Hematopoietic multipotent progenitor cell treated with erythropoietin and hydrocortisone succinate and interleukin-3 and kit ligand, for 17 days (in vitro differentiated cells): ENCODE measurements at places on chromosomes 7 and 10.

DNA sequence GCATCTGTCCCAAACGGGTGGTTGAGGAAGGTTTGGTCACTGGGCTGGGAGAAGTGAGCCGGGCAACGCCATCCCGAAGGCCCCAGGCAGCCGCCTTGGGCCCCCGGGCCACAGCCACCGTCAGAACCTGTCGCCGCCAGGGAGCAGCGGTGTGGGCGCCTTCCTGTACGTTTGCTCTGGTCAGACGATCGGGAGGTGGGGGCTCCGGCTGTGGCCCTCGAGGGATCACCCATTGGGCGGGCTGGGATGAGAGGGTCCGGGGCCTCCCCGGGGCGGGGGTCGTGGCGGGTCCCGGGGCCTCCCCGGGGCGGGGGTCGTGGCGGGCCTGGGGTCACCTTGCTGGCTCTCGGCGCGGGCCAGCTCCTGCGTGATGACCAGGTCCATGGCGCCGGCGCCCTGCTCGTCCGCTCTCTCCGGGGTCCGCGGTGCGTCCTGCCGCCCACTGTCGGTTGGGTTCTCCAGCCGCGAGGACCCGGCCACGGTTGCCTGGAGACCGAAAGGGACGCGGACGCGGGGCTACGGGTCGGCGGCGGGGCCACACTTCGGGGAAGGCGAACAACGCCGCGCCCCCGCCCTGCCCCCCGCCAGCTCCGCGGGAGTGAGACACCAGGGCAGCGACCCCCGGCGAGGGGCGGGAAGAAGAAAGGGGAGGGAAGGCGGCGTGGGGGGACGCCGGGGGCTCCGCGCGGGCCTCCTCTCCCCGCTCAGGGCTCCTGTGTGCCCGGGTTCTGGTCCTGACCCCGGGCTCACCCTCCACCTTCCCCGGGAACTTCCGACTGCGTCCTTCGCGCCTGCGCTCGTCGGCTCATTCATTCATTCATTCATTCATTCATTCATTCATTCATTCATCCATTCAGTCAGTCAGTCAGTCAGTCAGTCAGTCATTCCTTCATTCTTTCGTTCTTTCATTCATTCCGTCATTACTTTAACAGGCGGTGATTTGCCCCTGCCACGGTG is at the start of gene CFAP46:
Gene CFAP46 (minus strand): TSS at position 470 of the 957 bp plus-strand sequence. CDS start 86 bp downstream, at position 384.
- no peak for DNase-seq

- no peak for DNase-seq
These were observed 60.4 kb downstream of the SCRN1 start for GRCh38 chr7:29929018-29929807.

- DNase-seq, result no peak
These were observed 102.7 kb downstream of the CALN1 start for GRCh38 chr7:72309476-72309875.

DNA sequence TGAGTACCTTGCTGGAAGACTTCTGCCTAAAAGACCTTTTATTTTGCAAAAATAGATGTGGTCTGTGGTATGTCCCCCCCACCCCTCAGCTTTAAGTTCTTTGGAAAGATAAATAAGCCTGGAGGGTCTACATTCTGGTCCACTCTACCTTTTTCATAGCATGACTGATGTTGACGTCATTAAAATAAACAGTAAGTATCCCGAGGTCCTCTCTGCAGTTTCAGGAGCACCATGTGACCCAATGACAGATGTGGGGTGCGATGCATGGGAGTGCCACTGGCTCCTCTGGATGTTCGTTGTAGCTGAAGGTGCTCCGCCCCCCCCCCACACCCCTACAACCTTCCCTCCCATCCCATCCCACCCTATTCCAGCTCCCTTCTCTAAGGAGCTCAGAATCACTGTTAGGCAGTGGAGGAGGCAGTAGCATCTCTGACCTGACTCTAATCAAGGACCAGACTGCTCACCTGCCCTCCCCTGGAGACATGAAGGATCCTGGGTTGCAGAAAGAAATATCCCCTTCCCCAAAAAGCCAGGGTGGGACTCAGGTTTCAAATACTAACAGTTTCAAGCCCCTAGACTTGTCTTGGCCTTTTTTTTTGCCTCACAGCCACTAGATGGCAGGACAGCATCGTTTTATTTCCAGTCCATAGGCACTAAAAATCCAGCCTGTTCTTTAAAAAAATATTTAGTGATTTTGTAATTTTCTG is 25.1 kb downstream of the CASP7 start:
- DNase-seq, result peak; percentile 18

DNA sequence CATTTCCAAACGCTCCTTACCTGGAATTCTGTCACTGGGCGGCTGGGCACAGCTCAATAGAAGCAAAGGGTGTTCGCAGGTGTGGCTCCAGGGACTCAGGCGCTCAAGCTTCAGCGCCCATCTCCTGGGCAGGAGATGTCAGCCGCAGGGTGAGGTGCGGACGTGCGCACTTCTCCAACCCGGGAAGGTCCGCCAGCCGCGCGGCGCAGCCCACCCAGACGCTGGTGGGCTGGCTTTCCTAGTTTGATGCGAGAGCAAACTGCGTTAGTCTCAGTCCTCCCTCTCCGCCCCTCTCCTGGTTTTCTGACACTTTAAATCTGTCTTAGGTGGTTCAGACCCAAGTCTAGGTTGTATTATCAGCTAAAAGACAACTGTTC is 267 bp downstream of the CALCR start:
- DNase-seq, result no peak

- no peak for DNase-seq
These were observed 96.6 kb downstream of the ZNF438 start for GRCh38 chr10:30935078-30935477.

- DNase-seq, result no peak
These were observed 8.0 kb downstream of the CALHM3 start for GRCh38 chr10:103470761-103471653.
